ENCODE measurements at places on chromosomes 16 and 17.

- no peak for DNase-seq
These were observed 55.4 kb downstream of the ADCY9 start for GRCh38 chr16:4060823-4061222.

DNA sequence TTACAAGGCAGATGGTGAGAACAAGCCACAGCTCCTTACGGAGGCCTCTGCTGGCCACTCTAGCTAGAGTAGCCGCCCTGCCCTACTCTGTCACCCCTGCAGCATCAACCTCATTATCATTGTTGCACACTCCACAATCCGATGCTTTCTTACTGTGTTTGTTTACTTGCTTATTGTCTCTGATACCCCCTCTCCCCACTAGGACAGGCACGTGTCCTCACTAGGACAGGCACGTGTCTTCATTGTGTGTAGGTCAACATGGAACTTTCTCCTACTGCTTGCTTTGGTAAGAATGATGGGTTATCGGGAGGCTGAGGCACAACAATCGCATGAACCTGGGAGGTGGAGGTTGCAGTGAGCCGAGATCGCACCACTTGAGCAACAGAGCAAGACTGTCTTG is 63.9 kb downstream of the KNOP1 start:
- DNase-seq = no peak

GRCh38 chr17:61227866-61228265 is 171.8 kb upstream of the TBX2 start:
- DNase-seq = no peak

- DNase-seq = no peak
These were observed 514 bp downstream of the UBFD1 start for GRCh38 chr16:23557779-23558702.

DNA sequence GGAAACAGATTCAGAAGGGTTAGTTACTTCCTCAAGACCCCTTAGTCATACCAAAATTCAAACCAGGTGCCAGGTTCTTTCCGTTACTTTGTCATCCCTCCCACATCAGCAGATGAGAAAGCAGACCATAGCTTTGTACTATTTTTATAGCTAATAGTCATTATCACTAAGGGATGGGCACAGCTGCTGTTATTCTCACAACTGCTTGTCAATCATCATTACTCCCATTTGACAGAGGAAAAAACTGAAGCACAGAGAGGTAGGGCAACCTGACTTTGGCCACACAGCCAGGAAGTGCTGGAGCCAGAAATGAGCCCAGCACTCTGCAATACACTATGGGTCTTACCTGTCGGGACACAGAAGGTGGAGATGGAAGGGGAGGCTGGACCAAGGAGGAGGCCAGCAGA is 30.0 kb downstream of the TEKT5 start:
- no peak for DNase-seq

DNA sequence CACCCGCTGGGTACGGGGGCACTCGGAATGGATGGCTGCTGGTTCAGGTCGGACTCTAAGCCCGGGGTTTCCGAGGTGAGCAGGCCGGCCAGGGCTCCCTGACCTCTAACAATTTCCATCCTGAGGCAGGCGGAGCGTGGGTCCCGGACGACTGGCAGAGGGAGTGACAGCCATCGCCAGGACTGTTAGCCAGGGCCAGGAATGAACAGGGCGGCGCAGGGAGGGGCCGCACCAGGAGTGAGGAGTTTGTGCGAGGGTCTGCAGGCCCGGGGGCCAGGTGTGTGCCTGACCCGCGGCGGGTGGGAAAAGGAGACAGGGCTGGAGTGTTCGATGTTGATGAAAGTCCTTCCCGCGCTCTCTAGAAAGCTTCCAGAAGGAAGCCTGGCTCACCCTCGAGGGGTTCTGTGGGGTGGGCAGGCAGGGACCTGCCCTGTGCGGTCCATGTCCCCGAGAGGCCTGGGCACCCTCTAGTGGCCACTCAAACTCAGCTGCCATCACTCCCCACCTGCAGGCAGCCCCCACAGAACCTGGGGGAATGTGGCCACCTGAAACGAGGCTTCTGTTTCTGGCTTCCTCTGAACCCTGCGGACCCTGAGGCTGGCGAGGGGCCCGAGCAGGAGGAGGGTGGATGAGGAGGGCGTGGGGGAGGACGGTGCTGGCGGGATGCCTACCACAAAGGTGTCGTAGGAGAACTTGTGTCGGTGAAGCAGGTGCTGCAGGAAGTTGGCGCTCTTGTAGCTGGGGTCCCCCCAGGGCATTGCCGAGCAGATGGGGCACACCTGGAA is 8.2 kb downstream of the RNF166 start:
- no peak for DNase-seq
